ENCODE measurements at places on chromosomes 5 and 9.

DNA sequence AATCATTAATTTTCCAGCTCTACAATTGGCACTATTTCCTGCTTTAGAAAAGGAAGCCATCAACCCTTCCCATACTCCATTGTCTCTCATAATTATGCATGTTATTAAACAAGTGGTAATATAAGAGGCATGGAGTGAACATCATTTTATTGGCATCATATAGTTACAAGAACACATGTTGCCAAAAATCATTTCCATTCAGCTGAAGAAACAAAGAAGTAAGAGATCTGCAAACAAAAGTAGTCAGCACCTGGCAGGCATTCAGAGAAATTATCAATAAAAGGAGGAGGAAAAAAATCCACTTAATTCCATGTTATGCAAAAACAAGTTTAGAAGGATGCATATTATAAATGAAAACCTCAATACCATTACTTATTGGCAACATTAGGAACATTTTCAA is 1208.2 kb upstream of the C9orf72 start:
- no peak overlapping the region for H3K27ac ChIP-seq
- no peak for DNase-seq
- no peak overlapping the region for H3K4me3 ChIP-seq
- no peaks in the 10 kb centered on the region for H3K4me1 ChIP-seq
- H3K36me3 ChIP-seq: no peaks in the 10 kb centered on the region

- no peaks in the 10 kb centered on the region for H3K4me1 ChIP-seq
- H3K4me3 ChIP-seq: no peak overlapping the region
Observed at GRCh38 chr9:114210136-114210535, 54.8 kb downstream of the COL27A1 start.

- H3K27me3 ChIP-seq: peaks cover 48% of the 10 kb centered on the region
- no peak for DNase-seq
- no peak overlapping the region for H3K27ac ChIP-seq
- H3K36me3 ChIP-seq: no peaks in the 10 kb centered on the region
Observed at GRCh38 chr9:33690143-33690933, 105.0 kb upstream of the PRSS3 start.

GRCh38 chr9:137267933-137268355 is 9.6 kb upstream of the TOR4A start:
- H3K27me3 ChIP-seq: no peaks in the 10 kb centered on the region
- peaks cover 38% of the 10 kb centered on the region for H3K36me3 ChIP-seq
- DNase-seq: no peak
- H3K27ac ChIP-seq: no peak overlapping the region
- H3K4me3 ChIP-seq: no peak overlapping the region
